ENCODE measurements at places on chromosomes 11 and 22.
A peak's percentile ranks its signal among the peaks of the same experiment; 100 is the strongest.

DNA sequence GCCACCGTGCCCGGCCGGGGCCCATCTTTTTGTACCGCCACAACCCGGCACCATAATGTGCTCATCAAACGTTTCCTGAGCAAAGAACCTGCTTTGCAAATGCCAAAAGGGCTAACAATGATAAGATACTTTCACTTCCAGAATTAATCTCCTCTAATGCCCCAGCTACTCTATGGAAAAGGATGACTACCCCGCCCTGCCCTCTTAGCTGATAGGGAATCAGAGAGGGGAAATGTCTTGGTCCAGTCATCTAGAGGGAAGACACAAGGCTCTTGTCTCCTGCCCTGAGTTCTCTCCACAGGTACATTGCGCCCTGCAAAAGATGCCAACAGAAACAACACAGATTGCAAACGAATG, 586 bp downstream of the TTLL1 start:
- no peak for DNase-seq

GRCh38 chr22:42863349-42863961, 6.4 kb upstream of the ARFGAP3 start:
- no peak for DNase-seq

DNA sequence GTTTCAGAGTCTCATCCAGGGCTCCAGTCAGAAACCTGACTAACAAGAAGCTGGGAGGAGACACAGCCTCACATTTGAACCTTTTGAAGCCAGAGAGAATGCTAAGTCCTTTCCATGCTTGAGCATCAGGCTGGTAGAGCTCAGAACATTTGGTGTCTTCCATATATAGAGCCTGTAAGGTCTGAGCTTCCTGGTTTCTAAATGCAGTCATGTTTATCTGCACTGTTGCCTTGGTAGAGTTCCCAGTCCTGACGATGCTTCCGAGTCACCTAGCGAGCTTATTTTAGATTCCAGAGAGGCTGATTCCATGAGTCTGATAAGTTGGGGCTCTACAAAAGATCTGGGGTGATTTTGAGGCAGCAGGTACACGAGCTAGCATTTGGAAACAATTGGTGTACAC, 68.4 kb upstream of the SORL1 start:
- no peak for DNase-seq

- DNase-seq = no peak
These were observed 592 bp downstream of the EEF1G start for GRCh38 chr11:62573006-62573591.

DNA sequence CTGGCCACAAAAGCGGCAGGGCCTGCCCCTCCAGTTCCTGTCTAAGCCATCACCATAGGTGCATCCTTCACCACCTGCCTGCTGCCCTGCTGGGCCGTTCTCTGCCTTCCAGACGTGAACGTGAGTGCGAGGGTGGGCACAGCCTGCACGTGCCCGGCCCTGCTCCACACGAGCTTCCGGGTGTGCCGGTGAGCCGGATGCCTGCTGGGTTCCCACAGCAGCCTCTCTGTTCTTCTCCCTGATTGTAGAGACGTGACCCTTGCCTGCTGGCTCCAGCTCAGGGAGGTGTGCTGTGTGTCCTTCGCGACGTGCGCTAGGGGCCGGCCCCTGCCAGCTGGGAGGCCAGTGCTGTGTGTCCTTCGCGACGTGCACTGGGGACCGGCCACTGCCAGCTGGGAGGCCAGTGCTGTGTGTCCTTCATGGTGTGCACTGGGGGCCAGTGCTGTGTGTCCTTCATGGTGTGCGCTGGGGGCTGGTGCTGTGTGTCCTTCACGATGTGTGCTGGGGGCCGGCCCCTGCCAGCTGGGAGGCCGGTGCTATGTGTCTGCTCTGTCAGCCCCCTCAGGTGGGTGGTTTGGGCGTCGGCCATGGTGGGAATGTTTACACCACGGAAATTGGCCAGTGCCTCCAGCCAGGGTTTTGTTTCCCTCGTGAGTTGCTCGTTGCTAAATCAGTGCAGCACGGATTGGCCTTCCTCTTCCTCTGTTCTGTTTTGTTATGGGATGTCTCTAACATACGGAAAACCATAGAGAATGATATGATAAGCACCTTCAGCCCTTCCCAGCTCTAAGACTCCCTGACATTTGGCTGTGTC, 35.4 kb upstream of the BRSK2 start:
- DNase-seq = no peak

DNA sequence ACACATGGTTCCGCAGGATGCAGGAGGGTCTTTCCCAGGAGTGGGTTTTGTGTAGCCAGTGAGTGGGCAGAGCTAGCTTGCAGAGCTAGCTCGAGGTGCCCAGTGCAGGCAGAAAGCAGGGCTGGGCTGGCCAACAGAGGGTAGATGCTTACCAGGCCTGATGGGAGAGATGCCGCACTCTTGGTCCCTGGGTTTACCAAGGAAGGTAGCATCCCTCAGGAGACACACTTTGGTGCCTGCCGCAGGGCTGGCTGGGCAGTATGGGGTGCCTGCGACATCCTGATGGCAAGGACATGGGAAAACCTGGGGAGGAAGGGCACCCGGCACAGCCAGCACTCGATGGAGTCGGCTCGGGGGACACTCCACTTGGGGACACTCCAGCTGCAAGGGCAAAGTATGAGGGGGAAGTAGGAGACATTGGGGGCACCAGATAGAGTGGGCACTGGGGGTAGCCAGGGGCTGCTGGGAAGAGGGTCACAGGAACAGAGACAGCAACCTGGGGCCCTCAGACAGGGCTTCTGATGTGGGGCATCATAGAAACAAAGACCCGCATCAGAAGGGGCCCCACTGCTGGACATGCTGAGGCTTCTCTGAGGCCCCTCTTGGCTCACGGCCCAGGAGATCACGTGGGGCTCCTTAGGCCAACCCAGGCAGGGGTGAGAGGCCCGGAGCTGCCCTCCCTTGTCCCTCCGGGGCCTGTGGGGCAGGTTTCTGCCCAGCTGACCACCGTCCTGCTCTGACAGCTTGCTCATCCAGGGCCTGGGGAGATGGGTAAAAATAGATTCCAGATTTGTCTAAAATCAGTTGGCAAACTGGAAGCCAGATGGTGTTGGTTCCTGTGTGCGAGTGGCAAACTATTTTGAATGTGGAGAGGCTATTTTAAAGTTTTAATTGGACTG, 89.8 kb downstream of the MORC2 start:
- DNase-seq = peak; percentile 68

GRCh38 chr22:48594016-48594756, 1233.5 kb downstream of the BRD1 start:
- DNase-seq = no peak

- no peak for DNase-seq
These were observed 1.8 kb upstream of the CARS1 start for GRCh38 chr11:3058753-3059664.

- DNase-seq = no peak
These were observed 123.4 kb upstream of the ANO1 start for GRCh38 chr11:69954756-69955155.

GRCh38 chr11:99531468-99531867, 510.7 kb downstream of the CNTN5 start:
- DNase-seq = no peak

- peak; percentile 95 for DNase-seq
These were observed 14.8 kb downstream of the PLEKHB1 start for GRCh38 chr11:73661035-73661628.

DNA sequence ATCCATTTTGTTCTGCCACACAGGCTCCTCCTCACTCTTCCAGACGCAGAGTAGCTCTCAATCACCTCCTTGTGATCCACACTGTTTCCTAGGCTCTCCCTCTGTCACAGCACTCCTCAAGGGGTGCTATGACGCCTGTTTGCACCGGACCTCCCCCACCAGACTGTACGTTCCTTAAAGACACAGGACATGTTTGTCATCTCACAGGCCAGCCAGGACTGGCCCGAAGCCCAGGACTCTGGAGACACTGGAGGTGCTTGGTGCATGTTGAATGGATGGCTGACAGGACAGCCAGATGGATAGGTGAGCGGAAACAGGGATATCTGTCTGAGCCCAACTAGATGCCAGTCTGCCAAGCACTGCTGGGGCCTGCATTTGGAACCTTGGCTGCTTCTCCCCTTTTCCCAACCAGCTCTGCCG, 13.6 kb downstream of the PLA2G6 start:
- DNase-seq = no peak

- DNase-seq = no peak
These were observed 62.6 kb upstream of the OLFML1 start for GRCh38 chr11:7422544-7423331.

Data from retina (tissue), 1 donor.